ENCODE measurements at places on chromosomes 7 and 10.

DNA sequence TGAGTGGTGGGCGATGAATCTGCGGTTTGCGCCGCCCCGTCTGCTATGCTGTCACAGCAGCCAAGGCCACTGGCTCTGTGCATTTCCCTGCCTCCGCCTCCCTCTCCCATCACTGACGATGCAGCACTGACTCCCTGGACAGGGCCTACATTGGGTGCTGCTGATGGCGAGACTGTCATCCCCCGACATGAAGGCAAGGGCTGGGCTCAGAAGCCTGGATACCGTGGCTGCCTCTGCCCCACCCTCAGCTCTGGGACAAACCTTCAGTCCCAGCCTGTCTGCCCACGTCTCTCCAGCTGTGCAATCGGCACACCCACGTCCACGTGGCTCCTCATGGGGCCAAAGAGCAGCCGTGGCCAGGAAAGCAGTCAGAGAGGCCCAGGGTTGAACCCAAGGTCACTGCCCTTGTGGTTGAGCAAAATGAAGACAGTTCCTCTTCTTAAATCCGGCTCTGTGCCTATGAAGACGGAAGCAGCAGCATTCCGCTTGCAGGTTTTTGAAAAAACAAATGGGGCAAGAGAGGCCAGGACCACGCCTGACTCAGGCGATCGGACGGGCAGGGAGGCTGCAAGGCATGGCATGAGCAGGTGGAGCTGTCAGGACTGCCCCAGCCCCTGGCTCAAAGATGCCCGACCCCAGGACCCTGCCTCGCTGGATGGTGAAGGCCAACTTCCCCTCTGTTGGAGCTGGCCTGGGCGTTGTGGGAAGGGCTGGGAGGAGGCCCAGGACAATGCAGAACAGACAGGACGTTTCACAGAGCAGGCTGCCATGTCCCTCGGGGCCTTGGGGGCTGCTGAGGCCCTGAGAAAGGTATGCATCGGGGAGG, 517.5 kb downstream of the DNAJB6 start:
- no peak for DNase-seq

- no peak for DNase-seq
Measured at GRCh38 chr10:43854007-43854406, 205.3 kb upstream of the ZNF32 start.

GRCh38 chr10:58241346-58241745, 26.3 kb downstream of the IPMK start:
- no peak for DNase-seq

GRCh38 chr10:65894961-65895360, 1030.9 kb upstream of the LRRTM3 start:
- no peak for DNase-seq

DNA sequence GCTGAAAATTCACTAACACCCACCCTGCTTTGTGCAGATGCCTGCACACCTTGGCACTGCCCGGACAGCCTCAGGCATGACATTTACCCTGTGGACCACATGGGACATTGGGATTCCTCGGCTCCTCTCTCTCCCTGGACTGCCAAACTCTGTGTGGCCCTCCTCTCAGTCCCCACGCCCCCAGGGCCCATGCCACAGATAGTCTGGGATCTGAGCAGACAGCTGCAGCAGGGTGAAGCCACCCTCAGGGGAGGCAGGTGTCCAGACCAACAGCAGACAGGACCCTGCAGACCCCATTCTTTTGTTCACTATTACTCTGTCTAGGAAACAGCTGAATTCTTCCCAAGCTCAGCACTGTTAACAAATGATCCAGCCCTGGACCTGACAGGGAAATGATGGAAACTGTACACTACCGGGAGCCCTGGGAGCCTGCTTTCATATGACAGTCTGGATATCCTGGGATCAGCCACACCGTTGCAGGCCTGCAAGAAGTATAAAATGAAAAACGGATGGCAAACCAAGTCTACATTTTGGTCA, 83.4 kb downstream of the VOPP1 start:
- no peak for DNase-seq
